Endothelial cell (in vitro differentiated cells): ENCODE measurements at places on chromosomes 6 and 20.

GRCh38 chr6:5619249-5619648 is 357.9 kb downstream of the FARS2 start:
- DNase-seq, result no peak
- H3K36me3 ChIP-seq, result peaks cover 18% of the 10 kb centered on the region
- no peaks in the 10 kb centered on the region for H3K27me3 ChIP-seq
- no peak overlapping the region for H3K4me3 ChIP-seq
- H3K4me1 ChIP-seq, result peaks cover 14% of the 10 kb centered on the region
- H3K27ac ChIP-seq, result no peak overlapping the region

- H3K27me3 ChIP-seq, result no peaks in the 10 kb centered on the region
- no peak overlapping the region for H3K27ac ChIP-seq
- H3K4me3 ChIP-seq, result no peak overlapping the region
- peaks cover 5% of the 10 kb centered on the region for H3K4me1 ChIP-seq
- no peak for DNase-seq
Measured at GRCh38 chr6:151544453-151544852, 50.6 kb downstream of the CCDC170 start.

DNA sequence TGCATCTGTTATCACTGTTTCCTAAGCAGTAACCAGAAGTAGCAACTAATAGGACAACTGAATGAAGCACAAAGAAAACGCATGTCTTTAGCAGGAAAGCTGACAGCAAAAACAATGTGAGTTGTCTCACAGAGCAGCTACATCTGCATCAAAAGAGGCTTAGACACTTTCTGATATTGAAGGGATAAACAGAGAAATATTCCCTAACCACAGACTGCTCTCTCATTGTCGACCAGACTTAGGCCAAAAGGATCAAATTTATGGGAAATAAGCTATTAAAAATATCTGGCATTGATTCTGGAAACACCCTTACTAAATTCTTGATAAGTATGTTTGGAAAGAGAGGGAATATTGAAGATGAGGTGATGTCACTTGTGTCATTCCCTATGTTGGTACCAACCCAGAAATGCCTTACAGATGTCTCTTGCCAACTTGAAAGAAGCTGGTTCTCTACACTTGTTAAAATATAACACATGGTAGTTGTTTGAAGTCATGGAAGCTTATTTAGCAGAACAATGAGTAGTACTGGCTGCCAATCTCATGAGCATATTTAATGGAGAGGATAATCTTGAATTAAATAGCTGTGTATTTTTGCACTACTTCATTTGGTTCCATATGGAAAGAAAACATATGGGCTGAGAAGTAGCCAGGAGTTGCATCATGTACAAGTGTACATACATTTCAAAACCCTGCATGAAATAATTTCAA is 929.3 kb upstream of the MAN1A1 start:
- H3K4me1 ChIP-seq, result peaks cover 4% of the 10 kb centered on the region
- H3K36me3 ChIP-seq, result no peaks in the 10 kb centered on the region

GRCh38 chr6:121205569-121205968 is 128.7 kb downstream of the TBC1D32 start:
- H3K4me1 ChIP-seq, result peaks cover 3% of the 10 kb centered on the region
- H3K27me3 ChIP-seq, result peaks cover under 1% of the 10 kb centered on the region
- no peak for DNase-seq
- H3K27ac ChIP-seq, result no peak overlapping the region

GRCh38 chr6:152220786-152221185 is 413.3 kb downstream of the ESR1 start:
- H3K27ac ChIP-seq, result no peak overlapping the region
- H3K4me1 ChIP-seq, result no peaks in the 10 kb centered on the region
- H3K4me3 ChIP-seq, result no peak overlapping the region

DNA sequence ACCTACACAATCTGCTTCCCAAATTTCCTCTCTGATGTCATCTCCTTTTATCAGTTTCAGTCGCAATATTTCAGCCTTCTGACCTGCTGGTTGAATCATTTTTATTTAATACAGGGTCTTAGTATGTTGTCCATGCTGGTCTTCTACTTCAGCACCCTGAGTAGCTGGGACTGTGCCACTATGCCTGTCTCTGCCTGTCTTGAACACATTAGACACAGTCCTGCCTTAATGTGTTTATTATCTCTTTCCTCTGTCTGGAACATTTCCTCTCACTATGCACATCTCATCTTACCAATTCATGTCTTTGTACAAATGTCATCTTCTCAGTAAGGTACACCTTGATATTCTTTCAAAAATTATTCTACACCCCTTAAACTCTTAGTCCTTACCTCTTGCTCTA is 106.5 kb downstream of the THEMIS start:
- H3K27me3 ChIP-seq, result peaks cover 1% of the 10 kb centered on the region
- H3K4me3 ChIP-seq, result no peak overlapping the region
- peaks cover 15% of the 10 kb centered on the region for H3K4me1 ChIP-seq
- H3K36me3 ChIP-seq, result no peaks in the 10 kb centered on the region
- no peak for DNase-seq
- no peak overlapping the region for H3K27ac ChIP-seq

GRCh38 chr6:3766214-3766613 is 14.7 kb upstream of the PXDC1 start:
- no peak overlapping the region for H3K27ac ChIP-seq
- peaks cover 17% of the 10 kb centered on the region for H3K4me1 ChIP-seq
- no peak for DNase-seq
- H3K4me3 ChIP-seq, result no peak overlapping the region

GRCh38 chr6:134937426-134937825 is 12.5 kb downstream of the ALDH8A1 start:
- no peak overlapping the region for H3K4me3 ChIP-seq
- no peaks in the 10 kb centered on the region for H3K4me1 ChIP-seq
- no peak overlapping the region for H3K27ac ChIP-seq
- H3K36me3 ChIP-seq, result no peaks in the 10 kb centered on the region
- peaks cover 2% of the 10 kb centered on the region for H3K27me3 ChIP-seq

DNA sequence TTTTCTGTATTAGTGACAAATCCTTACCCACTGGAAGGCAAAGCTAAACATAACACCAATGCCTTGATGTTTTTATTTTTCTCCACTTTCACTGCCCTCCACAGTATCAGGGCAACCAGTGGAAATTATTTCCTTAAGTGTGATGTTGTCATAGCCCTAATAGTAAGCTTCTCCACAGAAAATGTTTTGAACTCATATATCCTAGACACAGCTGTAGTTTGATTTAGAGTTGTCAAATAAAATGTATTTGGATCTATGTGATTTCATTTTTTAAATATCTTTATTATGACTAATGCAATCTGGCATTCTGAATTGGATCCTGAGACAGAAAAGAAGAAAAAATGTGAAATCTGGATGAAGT is 70.9 kb upstream of the UFL1 start:
- no peak overlapping the region for H3K4me3 ChIP-seq
- no peak overlapping the region for H3K27ac ChIP-seq
- H3K27me3 ChIP-seq, result peaks cover 1% of the 10 kb centered on the region
- H3K4me1 ChIP-seq, result no peaks in the 10 kb centered on the region
- H3K36me3 ChIP-seq, result no peaks in the 10 kb centered on the region
- no peak for DNase-seq

GRCh38 chr20:57680131-57680716 is 29.6 kb downstream of the PMEPA1 start:
- H3K27me3 ChIP-seq, result peaks cover 16% of the 10 kb centered on the region
- H3K27ac ChIP-seq, result no peak overlapping the region
- peaks cover 32% of the 10 kb centered on the region for H3K36me3 ChIP-seq
- H3K4me1 ChIP-seq, result peaks cover 78% of the 10 kb centered on the region
- no peak overlapping the region for H3K4me3 ChIP-seq

DNA sequence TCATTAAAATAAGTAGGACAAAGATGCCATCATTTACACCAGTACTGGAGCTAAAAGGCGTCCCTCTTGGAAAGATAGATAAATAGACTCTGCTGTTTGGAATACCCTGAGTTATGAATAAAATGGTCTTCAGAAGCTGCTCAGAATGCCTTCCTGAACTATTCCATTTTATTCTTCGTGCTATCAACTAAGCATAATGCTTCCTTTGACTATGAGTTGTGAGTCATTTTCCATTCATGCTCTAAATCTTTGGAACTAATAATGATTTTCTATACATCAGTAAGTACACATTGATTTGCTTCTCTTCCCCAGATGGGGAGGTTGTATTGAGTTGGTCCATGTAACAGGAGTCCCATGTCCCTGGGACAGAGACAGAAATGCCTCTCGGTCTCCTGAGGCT is 98.3 kb upstream of the PDE7B start:
- H3K27me3 ChIP-seq, result no peaks in the 10 kb centered on the region
- H3K36me3 ChIP-seq, result no peaks in the 10 kb centered on the region
- no peak overlapping the region for H3K4me3 ChIP-seq
- no peaks in the 10 kb centered on the region for H3K4me1 ChIP-seq

GRCh38 chr6:43973357-43973756 is 153.9 kb downstream of the MRPL14 start:
- H3K4me1 ChIP-seq, result peaks cover 19% of the 10 kb centered on the region
- H3K27ac ChIP-seq, result no peak overlapping the region
- H3K4me3 ChIP-seq, result no peak overlapping the region
- no peak for DNase-seq
- H3K36me3 ChIP-seq, result no peaks in the 10 kb centered on the region

DNA sequence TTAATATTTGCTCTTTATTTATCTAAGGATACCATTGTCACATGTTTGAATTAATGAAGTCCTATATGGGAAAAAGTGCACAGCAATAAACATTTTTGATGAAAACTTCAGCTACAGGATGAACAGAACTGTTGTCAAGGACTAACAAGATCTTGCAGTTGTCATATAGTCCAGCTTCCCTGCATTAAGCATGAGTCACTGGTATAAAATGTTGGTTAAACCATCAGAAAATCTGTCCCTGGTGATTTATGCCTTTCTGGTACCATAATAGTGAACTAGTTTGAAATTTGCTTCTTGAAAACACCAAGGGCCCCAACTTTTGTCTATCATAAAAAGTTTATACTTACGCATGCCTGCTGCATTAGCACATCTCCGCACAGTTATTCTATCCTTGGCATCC is 60.4 kb upstream of the RSPO3 start:
- H3K4me1 ChIP-seq, result no peaks in the 10 kb centered on the region
- no peak overlapping the region for H3K4me3 ChIP-seq
- no peak for DNase-seq
- H3K27me3 ChIP-seq, result no peaks in the 10 kb centered on the region
- no peaks in the 10 kb centered on the region for H3K36me3 ChIP-seq

- no peak for DNase-seq
- H3K27me3 ChIP-seq, result peaks cover 11% of the 10 kb centered on the region
- H3K4me3 ChIP-seq, result no peak overlapping the region
- peaks cover 3% of the 10 kb centered on the region for H3K36me3 ChIP-seq
Measured at GRCh38 chr20:31908016-31908415, 37.6 kb downstream of the TTLL9 start.

DNA sequence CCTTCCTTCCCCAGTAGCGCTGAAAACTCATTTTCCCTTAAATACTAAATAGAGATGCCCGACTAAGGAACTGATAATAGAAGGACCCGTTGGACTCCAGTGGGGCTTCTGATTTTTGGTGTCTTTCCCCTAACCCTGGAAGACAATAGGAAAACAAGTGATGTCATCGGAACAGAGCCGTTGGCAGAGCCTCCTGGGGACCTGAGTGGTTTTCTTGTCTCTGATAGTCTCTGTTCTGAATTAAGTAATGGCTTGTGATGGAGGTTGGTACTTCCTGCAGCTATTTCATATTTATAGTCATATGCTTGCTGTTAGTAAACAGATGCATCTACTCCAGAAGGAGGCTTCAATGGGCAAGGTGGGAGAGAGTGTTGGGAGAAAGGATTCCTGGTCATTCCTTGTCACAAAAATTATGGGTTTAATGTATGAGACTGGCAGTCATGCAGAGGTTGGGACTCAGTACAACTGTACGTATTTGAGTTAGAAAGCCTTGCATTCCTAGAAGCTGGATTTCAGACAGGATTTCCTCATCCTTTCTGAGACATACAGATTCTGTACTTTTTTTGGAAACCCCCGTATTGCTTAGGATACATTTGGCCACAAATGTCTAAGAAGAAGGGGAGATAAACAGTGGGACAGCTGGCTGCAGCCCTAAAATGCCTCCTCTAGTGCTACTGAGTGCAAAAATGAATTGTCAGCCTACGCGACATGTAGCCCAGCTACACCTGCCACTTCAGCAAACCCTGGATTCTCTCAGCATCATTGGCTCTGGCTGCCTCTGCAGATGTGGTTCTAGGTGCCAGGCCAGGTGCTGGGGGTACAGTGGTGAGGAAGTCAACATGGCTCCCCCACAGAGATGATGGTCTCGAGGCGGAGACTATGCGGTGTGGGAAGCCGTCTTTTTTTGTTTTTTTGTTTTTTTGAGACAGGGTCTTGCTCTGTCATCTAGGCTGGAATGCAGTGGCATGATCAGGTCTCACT is 38.1 kb downstream of the CDS2 start:
- peaks cover 50% of the 10 kb centered on the region for H3K4me1 ChIP-seq
- no peak overlapping the region for H3K4me3 ChIP-seq
- H3K27ac ChIP-seq, result peak overlapping the region; percentile 70
- H3K27me3 ChIP-seq, result peaks cover 8% of the 10 kb centered on the region
- DNase-seq, result no peak

DNA sequence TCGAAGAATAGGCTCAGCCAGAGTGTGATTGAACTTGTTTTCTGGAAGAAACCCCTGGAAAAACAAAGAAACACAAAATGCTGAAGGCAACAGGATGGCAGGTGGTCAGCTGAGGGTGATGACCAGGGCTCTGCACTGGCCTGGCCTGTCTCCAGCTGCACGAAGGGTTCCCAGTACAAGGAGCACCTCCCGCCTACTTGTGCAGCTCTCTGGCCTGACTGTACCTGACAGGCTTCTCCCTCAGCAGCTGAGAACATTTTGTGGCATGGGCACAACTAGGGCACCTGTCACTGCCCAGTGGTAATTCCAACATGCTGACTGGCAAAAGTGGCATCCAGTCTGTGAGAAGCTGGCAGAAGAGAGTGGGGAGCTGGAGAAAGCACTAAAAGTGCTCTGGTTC is 38.8 kb upstream of the EMILIN3 start:
- H3K4me1 ChIP-seq, result peaks cover 14% of the 10 kb centered on the region
- H3K36me3 ChIP-seq, result peaks cover 45% of the 10 kb centered on the region
- no peak overlapping the region for H3K27ac ChIP-seq
- DNase-seq, result no peak
- H3K4me3 ChIP-seq, result no peak overlapping the region

GRCh38 chr6:73451223-73452106 is 632 bp downstream of the CGAS start:
- peaks cover 2% of the 10 kb centered on the region for H3K27me3 ChIP-seq
- peak; percentile 30 for DNase-seq
- no peaks in the 10 kb centered on the region for H3K36me3 ChIP-seq
- H3K27ac ChIP-seq, result peak overlapping the region; percentile 42

- DNase-seq, result no peak
- H3K4me1 ChIP-seq, result no peaks in the 10 kb centered on the region
- H3K27me3 ChIP-seq, result no peaks in the 10 kb centered on the region
- H3K4me3 ChIP-seq, result no peak overlapping the region
- no peak overlapping the region for H3K27ac ChIP-seq
Measured at GRCh38 chr6:134437376-134437775, 119.5 kb upstream of the SGK1 start.
